Posterior cingulate gyrus (tissue), 11 donors: ENCODE measurements at places on chromosomes 3 and 15.

GRCh38 chr3:43969944-43970343, 271.7 kb upstream of the TOPAZ1 start:
- no peak for DNase-seq

GRCh38 chr3:70471464-70472342, 159.3 kb upstream of the MDFIC2 start:
- DNase-seq: no peak

DNA sequence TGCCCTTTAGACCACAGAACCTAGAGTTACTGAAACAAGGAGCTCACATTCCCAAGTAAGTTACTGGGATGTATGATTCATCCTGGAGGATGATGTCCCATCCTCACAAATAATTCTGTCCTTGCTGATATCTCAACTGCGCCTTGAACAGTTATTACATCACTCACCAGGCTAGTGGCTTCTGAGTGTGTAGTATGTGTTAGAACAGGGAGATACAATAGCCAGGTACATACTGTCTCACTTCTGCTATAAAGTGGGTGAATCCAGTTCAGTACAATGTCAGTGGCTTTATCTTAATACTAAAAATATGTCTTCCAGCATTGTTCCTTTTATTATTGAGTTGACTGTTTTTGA, 483.2 kb upstream of the FRG2C start:
- no peak for DNase-seq

- no peak for DNase-seq
Measured at GRCh38 chr15:90126022-90126421, 23.8 kb upstream of the IDH2 start.

DNA sequence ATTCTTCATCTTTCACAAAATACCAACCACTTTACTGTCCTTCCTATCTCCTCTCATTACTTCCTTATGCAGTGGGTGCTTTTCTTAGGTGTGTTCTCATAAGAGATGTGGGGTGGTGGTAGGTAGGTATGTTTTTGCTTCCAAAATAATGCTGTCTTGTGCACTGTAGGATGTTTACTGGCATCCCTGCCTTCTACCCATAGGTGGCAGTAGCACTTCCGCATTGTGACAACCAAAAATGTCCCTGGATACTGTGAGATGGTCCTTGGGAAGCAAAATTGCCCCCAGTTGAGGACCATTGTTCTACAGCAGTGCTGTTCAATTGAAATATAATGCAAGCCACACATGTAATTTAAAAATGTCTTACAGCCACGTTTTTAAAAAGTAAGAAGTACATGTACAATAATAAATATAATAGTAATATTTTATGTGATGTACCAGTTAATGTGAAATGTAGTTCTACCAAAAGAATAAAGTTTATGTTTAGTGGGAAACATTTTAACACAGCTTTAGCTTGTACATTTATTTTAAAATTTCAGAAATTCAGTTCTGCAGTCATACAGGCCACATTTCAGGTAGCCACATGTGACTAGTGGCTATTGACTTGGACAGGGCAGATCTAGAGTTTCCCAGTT, 75.2 kb downstream of the NEO1 start:
- DNase-seq: no peak

- peak; percentile 69 for DNase-seq
Measured at GRCh38 chr15:80778964-80779657, at the start of gene CEMIP. TSS of gene CEMIP (plus strand) at chr15:80779370. CDS start at chr15:80873880, 94,510 bp downstream.

GRCh38 chr3:52145736-52146110, 8.5 kb downstream of the POC1A start:
- no peak for DNase-seq

DNA sequence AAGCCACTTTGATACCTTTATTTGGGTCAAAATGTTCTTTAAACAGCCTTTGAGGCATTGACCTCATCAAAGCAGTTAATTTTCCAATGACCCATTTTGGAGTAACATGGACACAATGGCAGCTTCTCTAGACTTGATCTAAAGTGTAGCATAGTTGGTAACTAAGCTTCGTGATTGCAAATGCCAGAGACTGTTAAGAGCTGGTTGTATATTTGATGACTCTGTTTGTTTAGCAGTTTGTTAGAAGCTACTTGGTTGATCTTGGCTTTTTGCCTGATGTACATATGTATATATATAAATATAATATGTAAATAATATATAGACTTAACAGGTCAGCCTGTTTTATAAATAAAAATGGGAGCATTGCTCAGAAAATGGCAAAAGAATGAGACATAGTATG, 68.4 kb downstream of the MITF start:
- no peak for DNase-seq

- peak; percentile 89 for DNase-seq
Measured at GRCh38 chr3:42264399-42265058, 1.5 kb downstream of the CCK start.

- DNase-seq: no peak
Measured at GRCh38 chr3:21326704-21327475, 424.1 kb downstream of the ZNF385D start.

DNA sequence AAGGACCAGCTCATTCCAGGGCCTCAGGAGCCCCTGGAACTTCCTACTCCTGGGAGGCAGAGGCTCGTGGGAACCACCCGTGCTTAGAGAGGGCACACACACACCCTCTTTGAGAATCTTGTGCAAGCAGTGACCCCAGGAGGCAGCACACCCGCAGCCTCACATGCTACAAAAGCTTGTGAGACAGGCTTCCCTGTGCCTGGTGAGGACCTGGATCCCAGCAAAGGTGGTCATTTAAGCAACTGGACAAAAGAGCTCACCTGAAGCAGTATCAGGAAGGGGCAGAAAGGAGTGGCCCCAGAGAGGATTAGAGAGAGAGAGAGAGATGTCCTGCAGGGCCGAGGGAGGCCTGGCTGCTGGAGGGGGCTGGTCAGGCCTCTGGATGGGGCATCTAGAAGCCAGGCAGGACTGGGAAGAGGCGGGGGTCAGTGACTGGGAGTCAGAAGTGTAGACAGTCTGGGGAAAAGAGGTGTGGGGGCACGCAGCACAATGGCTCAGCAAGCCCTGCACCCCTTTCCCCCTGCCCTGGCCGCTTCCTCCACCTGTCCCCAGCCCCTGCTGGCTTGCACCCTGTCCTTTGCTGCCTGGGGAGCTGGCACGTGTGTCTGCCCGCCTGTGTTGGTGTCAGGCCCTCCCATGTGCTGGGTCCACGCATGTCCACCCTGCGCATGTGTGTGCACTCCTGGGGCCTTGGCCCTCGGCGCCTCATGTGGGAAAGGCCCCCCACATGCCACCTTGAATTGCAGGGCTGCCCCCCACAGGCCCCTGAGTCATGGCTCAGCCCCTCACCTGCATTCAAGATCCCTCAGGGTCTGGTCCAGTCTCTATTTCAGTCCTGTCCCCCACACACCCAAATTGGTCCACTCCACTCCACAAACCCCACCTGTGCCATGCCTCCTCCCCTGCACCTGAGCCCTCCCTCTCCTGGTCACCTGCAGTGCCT, 36.9 kb downstream of the TSPAN3 start:
- DNase-seq: no peak

DNA sequence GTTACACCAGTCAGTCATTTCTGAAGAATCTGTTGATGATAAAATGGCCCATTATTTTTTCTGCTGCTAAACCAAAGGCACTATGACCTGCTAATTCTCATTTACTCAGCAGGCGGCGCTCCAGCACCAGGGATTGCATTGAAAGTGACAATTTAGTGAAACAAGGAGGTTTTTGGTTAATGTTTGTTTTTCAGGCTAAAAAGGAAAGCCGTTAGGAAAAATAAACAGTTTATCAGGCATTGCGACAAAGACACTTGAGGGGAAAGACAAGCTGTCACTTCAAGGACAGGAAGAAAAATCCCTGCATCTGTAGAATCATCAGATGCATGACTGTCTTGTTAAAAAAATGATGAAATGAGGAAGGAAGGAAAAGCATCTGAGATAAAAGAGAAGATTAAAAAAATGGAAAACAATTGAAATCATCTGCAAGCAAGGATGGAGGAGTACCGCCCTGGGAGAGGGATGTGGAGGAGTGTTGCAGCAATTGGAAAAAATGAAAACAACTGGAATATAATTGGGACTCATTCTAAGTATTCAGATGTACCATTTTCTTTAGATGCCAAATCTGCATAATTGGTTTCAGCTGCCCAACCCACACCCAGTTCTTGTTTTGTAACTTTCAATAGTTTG, 54.0 kb downstream of the NR1D2 start:
- peak; percentile 67 for DNase-seq

DNA sequence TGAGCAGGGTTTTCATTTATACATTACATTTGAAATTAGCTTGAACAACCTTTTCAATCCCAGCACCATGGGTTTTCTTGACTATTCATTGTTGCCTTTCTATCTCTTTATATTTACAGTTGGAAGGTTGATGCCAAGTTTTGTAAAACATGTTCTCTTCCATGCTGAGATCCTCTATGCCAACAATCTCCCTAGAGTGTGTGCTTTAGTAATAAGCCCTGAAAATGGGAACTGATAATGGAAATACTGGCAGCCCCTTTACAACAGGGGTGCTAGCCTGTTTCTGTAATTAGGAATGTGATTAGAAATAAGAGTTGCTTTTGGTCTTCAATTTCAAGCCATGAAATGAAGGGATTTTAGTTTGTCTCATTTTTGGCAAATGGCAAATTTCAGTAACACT, 239.9 kb upstream of the NAALADL2 start:
- no peak for DNase-seq

GRCh38 chr15:52019394-52020220, 588 bp downstream of the MAPK6 start:
- DNase-seq: peak; percentile 91

- no peak for DNase-seq
Measured at GRCh38 chr15:63791228-63791627, 42.5 kb downstream of the HERC1 start.

- DNase-seq: no peak
Measured at GRCh38 chr3:102085431-102086176, 236.3 kb downstream of the NFKBIZ start.

- no peak for DNase-seq
Measured at GRCh38 chr15:32105258-32106241, 75.2 kb downstream of the CHRNA7 start.

DNA sequence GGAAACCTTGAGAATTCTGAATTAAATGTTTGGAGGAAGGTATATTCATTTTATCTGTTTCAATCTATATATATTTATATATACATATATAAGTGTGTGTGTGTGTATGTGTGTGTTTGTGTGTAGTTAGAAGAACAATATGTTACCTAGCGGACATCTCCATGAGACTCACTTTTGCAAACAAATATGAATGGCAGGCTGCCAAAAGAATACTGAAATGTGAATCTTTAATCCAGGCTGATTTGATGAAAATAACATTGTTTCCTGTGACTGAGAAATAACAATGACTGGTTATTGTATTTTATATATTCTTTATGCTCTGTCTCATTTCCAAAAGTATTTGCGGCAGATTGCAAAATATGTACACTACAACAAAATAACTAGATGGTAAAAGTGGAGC, 255.5 kb upstream of the TGFBR2 start:
- DNase-seq: no peak

DNA sequence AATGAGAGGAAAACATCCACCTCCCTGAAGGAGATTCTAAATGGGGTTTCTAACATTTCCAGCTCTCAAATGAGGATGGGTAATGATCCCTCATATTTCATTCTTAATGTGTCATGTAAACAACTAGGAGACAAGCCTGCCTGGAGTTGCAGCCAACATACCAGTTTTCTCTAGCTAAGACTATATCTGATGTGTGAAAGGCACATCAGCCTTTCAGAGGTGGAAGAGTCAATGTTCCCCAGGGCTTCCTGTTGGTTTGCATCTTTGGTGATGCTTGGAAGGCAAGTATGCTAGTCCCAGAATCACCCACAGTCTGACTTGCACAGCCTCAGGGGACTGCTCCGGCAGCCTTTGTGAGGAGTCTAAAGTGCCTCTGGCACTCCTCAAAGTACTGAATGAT, 921.2 kb downstream of the SQOR start:
- no peak for DNase-seq

- DNase-seq: no peak
Measured at GRCh38 chr3:157487339-157487738, 15.9 kb downstream of the VEPH1 start.
